Activated naive CD8-positive, alpha-beta T cell treated with anti-CD3 and anti-CD28 coated beads for 36 hours (primary cell): ENCODE measurements at places on chromosomes 4 and X.
A peak's percentile ranks its signal among the peaks of the same experiment; 100 is the strongest.

GRCh38 chr4:14143892-14144291 lies 516.4 kb upstream of the BOD1L1 start:
- H3K27me3 ChIP-seq, result no peaks in the 10 kb centered on the region
- H3K27ac ChIP-seq, result no peak overlapping the region
- no peaks in the 10 kb centered on the region for H3K4me1 ChIP-seq
- no peaks in the 10 kb centered on the region for H3K36me3 ChIP-seq

DNA sequence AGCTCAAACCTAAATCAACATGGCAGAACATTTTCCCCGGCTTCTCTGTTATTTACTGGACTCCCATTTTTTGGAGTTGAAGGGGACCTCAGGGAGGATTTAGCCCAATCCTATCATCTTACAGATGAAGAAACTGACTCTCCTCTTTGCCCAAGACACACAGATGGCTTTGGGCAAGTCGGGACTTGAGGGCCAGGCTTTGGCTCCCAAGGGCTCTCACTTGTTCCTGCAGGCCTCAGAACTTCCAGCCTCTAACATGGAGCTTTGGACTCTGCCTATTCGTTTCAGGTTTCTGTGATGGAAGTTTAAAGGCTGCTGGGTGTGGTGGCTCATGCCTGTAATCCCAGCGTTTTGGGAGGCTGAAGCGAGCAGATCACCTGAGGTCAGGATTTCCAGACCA lies 59.5 kb downstream of the RHOH start:
- no peak for DNase-seq
- peaks cover 72% of the 10 kb centered on the region for H3K4me1 ChIP-seq
- H3K4me3 ChIP-seq, result peak overlapping the region; percentile 14
- no peaks in the 10 kb centered on the region for H3K27me3 ChIP-seq

DNA sequence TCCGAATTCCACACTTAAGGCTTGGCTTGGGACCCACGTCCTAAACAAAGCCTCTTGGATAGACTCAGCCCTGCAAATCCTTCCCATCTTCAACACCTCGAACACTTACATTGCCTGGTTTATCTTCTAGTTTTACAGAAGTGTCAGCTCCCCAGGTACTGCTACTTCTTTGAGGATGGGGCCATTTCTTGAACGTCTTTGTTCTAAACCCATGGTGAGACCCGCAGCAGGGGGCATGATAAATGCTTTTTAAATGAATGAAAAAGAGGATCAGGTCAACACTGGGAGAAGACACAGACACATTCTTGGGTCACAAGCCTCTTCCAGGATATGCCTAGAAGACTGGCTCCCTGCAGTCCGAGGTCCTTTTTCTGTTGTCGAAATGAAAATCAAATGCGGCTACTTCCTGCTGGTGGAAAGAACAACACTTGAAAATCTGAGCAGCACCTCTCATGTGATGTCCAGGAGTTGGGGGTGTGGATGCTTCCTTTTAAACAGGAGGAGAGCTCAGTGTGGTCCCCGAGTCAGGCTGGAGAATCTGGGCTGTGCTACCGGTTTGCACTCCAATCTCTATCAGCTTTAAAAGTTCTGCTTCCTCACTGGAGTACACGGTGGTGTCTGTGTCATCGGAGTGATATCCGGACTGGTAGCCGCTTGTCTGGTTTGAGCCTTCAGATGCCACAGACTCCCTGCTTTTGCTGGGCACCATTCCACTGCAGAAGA lies 45.8 kb downstream of the KDR start:
- H3K4me3 ChIP-seq, result no peak overlapping the region
- no peak overlapping the region for H3K27ac ChIP-seq
- H3K36me3 ChIP-seq, result no peaks in the 10 kb centered on the region
- peaks cover 40% of the 10 kb centered on the region for H3K27me3 ChIP-seq
- DNase-seq, result no peak
- peaks cover 8% of the 10 kb centered on the region for H3K4me1 ChIP-seq

GRCh38 chr4:112381996-112382692 lies 85.0 kb downstream of the ALPK1 start:
- no peak overlapping the region for H3K27ac ChIP-seq
- no peaks in the 10 kb centered on the region for H3K27me3 ChIP-seq
- peaks cover 13% of the 10 kb centered on the region for H3K36me3 ChIP-seq
- no peaks in the 10 kb centered on the region for H3K4me1 ChIP-seq
- no peak overlapping the region for H3K4me3 ChIP-seq

GRCh38 chrX:22650691-22651090 lies 349.1 kb upstream of the DDX53 start:
- no peaks in the 10 kb centered on the region for H3K27me3 ChIP-seq
- no peaks in the 10 kb centered on the region for H3K36me3 ChIP-seq
- H3K4me1 ChIP-seq, result no peaks in the 10 kb centered on the region

- no peak overlapping the region for H3K27ac ChIP-seq
- H3K4me3 ChIP-seq, result no peak overlapping the region
- no peaks in the 10 kb centered on the region for H3K36me3 ChIP-seq
- H3K27me3 ChIP-seq, result peaks cover 36% of the 10 kb centered on the region
Measured at GRCh38 chrX:153884590-153884989, 1.4 kb downstream of the L1CAM start.

DNA sequence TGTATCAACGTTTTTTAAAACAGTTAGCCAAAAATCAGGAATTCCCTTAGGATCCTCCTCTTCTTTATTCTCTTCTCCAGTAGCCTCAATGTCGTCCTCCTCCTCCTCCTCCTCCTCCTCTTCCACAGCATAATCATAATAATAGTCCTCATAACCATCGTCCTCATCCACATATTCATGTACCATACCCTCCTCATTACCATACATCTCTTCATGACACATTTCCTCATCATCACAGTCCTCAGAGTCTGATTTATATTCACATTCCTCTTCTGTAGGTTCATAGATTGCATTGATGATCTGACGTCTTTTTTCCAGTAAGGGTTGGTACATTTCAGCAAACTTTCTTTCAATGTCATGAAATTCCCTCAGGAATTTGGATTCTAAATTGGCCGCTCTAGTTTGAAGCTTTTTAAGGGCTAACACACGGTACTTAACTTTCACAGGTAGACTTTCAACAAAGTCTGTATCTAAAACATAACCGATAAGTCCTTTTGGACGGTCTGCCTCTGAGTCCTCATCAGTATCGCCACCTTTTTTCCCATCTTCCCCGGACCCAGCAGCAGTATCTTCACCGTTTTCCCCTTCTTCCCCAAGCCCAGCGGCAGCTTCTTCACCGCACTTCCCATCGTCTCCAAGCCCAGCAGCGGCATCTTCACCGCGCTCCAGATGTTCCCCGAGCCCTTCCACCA lies 771 bp downstream of the NAP1L2 start:
- peaks cover 4% of the 10 kb centered on the region for H3K36me3 ChIP-seq
- DNase-seq, result no peak
- peak overlapping the region; percentile 84 for H3K27ac ChIP-seq
- H3K27me3 ChIP-seq, result peaks cover 11% of the 10 kb centered on the region
- peak overlapping the region; percentile 90 for H3K4me3 ChIP-seq
